ENCODE measurements at places on chromosomes 7 and 10.
A peak's percentile ranks its signal among the peaks of the same experiment; 100 is the strongest.

DNA sequence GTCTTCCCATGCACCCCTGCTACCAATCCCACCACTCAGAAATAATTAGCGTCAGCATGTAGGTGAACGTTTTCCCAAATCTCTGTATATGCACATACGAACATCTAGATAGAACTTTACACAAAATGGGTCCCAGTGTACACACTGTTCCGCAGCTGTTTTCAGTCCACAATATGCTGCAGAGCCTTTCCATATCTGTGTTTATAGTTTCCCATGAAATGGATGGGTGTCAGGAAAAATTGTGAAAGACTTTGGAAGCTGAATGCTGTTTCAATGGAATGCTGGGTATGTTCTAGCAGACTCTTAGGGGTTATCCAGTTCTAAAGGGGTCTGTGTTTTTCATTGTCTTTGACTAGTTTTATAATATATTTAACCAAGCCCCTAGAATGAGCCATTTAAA is 13.8 kb downstream of the GRK5 start:
- no peak for DNase-seq

DNA sequence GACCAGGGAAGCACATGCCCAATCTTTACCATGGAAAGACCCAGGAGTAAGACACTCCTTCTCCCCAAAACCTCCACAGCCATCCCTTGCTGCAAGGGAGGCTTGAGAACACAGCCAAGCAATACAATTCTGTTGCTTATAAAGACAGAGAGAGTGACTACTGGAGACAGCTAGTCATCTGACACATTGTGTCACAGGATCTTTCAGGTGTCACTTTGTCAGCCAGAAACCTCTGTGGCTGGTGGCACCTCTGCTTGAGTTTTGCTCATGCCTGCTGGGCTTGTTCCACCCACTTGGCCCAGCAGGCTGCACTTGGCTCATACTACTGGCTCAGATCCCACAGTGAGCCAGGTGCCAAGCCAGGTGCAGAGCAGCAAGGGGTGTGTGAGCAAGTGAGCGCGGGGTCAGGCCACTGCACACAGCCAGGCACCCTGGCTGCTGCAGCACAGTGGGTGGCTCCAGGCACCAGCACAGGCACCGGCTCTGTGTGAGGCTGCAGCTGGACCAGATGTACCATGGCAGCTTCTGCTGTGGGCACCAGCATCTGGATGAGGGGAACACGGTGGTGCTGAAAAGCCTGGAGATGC is 12.4 kb upstream of the PRLHR start:
- DNase-seq, result no peak

DNA sequence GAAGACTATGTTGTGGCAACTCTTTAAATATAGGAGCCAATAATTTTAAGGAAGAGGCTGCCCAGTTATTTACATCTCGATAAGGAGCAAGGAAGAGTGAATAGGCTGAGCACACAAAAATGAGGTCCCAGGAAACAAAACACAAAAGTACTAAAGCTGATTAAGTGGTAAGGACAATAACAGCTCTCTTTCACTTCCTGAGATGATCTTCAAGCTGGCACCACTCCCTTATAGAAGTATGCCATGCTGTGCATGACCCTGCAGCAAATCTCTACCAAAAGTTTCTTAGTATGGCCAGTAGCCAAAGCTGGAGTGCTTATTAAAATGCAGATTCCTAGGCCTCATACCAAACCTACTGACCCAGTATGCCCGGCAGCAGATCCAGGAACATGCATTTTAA is 39.7 kb downstream of the CADPS2 start:
- DNase-seq, result no peak

DNA sequence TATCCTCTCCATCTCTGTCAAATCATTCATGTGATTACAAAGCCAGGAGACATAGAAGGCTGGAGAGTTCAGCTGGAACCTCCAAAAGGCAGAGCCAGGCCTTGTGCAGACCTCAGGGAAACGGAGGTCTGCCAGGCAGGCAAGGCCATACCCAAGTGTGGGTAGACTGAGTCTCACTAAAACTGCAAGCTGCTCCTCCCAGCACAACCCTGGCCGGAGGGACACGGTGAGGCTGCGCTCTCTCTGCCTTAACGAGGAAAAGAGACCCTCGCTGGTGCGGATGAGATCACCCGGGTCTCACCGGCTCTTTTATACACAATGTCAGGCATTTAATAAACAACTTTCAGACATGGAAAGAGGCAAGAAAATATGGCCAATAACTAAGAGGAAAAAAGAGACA is 66.1 kb upstream of the INPP5A start:
- no peak for DNase-seq

DNA sequence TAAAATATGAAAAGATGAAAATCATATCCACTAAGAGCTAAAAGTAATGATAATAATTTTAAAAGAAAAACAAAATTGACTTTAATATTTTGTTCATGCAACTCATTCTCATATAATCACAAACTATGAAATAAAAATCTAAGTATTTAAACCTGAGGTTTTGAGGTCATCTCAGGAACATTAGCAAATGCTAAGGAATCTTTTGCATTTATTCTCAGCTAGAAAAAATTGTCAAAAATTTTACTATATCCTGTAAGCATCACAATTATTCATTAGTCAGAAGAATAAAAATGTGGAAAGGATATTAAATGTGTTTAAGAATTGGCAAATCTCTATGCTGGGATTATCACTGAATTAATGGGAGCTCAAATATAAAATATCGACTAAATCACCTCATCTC is 36.8 kb upstream of the TAX1BP1 start:
- no peak for DNase-seq

- no peak for DNase-seq
Measured at GRCh38 chr7:138359870-138360559, 100.0 kb upstream of the TRIM24 start.

GRCh38 chr7:157782041-157782440 is 445.2 kb downstream of the DNAJB6 start:
- no peak for DNase-seq

DNA sequence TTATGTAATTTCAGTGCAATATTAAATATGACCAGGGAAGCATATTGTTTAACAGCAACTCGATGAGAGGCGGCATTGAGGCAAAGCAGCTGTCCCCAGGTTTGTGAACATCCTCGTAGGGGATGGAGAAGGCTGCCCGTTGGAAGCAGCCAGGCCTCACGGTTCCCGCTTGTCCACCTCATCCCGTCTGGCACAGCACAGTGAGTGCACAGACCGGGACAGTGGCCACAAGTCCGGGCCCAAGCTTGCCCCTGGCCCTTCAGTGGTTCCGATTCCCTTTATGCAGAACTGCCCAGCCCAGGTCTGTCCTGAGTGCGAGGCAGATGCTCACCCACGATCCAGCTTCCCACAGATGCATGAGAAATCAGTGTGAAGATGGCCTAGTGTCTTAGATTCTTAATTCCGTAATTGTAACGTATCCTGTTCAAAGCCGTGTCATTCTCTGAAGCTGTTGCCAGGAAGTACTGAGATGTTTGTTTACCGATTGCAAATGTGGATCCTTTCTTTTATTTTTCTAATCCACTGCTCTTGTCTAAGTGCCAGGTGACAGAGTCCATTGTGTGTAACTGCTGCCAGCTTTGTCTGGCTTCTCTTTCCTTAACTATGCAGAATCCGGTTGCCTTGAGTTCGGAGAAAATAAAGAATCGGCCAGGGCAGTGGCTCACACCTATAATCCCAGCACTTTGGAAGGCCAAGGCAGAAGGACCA is 35.5 kb downstream of the PFKP start:
- no peak for DNase-seq

- no peak for DNase-seq
Measured at GRCh38 chr10:8073691-8074416, 19.4 kb downstream of the GATA3 start.

DNA sequence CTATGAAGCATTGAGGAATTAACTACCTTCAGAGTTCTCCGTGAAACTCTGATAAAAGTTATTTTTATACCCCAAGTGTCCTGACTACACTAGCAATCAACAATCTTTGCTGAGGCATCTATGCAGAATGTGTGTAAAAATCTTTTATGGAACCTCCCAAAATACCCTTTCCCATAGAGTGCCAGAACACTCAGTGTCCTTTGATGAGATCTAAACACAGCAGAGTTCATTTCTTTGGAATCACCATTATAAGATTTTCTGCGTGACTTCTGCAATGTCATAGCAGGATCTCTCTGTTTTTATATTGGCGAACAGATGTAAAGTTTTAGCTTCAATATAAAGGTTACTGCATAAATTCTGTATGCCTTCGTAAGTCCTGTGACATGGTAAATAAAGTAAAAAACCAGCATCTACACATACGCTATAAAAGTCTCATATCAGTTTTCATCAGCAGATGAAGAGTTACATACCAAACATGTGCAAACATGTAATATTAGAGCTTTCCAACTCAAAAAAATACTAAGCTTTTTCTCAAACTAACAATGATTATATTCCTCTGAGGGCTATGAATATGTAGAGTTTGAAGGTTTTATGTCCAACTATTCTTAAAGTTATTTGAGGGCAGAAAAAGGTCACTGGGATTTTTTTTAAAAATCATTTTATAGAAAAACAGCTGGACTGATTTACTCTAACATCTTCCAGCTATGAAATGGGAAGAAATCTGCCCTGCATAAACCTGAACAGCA is 67.2 kb downstream of the SKIDA1 start:
- DNase-seq, result no peak

- no peak for DNase-seq
Measured at GRCh38 chr7:154877031-154877430, 125.9 kb downstream of the PAXIP1 start.

DNA sequence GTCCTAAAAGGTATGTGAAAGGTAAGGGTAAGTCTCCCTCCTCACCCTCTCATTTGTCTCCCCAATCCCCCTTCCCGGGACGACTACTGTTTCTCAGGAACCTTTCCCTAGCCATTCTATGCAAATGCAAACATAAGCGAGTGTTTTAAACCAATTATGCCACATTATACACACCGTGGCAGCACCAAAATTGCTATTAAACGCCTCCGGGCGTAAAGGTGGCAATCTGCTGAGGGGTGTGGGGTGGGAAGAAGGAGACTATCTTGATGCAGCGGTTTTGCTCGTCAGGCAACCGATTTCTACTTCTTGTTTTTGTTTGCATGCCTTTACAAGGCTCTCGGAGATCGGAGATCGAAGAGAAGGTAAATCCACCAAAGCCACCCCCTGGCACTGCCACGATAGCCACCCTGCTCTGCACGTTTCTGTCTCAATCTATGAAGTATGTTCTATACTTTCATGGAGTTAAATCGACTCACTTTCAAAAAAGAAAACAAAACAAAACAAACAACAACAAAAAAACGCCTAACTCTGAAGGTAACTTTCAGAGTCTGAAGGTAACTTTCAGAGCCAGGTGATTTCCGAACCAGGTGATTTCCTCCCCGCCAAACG is 46.0 kb upstream of the CDK1 start:
- DNase-seq, result peak; percentile 26

DNA sequence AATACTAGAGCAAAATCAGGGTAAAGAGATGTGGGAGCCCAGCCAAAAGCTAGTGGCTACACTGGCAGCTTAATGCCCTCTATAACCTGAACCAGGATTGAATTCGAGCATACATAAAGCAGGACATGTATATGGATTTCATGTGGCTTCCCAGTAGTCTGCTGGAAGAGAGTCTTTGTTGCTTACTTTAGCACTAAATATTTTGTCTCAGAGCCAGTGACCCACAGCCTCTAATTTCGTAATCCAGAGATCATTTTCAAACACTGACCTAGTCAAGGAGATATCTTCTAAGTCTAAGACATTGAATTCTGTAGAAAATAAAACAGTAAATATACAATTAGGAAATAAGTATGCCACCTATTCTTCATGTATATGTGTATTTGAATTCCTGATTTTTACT is 64.2 kb upstream of the GNAI1 start:
- DNase-seq, result no peak

GRCh38 chr7:41882256-41882655 is 179.4 kb upstream of the INHBA start:
- DNase-seq, result no peak

GRCh38 chr7:12573885-12574284 is 3.4 kb downstream of the SCIN start:
- no peak for DNase-seq

GRCh38 chr7:43868681-43869005 is 674 bp downstream of the MRPS24 start:
- no peak for DNase-seq

DNA sequence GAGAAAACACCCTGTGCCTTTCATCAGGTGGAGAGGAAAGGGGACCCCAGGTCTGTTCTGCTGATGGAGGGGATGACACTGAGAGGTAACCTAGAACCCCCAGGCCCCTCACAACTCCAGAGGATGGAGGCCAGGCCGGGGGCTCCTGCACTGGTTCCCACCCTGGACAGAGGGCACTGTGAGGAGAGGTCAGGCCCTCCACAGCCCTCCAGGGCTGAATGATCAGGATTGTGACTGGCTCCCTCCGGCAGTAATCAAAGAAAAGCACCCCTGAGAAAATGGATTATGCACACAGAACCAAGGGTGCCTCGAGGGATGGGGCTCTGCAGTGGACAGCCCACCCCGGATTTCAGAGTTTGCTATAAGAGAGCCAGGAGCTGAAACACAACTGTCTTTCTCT is 502.8 kb downstream of the TCERG1L start:
- no peak for DNase-seq

DNA sequence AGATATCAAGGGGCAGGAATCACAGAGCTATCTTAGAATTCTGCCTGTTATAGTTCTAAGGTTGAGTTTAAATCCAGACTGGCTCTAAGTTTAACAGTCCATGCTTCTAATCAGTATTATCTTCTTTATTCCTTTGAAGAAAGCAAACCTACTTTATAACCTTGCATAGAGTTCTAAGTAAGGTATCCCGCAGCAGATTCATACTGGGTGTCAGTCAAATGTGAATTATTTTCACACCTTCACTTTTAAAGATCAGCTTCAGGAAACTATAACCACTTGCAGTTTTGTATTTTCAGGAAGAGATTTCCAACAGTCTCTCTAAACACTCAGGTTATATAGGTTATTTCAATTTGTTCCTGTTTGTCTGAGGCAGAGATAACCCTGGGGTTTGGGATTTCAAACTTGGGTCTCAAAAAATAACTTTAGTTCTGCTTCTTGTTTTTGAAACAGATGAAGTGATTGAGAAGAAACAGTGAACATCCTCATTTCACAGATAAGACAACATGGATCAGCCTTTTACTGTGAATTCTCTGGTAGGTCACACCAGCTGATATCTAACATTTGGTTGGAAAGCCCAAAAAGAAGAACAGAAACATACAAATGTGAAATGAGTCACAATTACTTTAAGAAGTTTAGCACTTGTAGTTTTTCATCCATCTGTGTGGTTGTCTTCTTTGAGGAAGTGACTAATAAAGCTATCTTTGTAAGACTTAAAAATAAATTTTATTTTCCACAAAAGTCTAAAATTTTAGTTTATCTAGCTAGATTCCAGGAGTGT is 21.4 kb downstream of the STAMBPL1 start:
- DNase-seq, result peak; percentile 52

DNA sequence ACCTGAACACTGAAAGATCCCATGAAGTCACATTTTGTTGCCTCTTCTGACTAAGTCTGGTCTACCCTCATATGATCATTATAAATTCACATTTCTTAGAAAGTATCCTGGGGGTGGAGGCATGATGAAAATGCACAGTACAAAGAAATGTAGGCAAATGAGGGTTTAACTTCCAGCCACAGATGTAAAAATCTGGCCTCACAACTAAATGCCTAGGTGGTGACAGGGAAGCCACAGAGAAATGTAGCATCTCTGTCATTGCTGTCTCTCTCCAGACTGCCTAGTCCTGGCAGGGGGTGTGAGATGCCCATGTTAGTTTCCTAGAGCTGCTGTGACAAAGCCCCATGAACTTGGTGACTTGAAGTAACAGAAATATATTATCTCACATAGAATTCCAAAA is 395.9 kb downstream of the SORCS3 start:
- no peak for DNase-seq

- no peak for DNase-seq
Measured at GRCh38 chr7:1137517-1138167, 22.4 kb downstream of the ZFAND2A start.

GRCh38 chr7:98880485-98880884 is 2.2 kb downstream of the TRRAP start:
- no peak for DNase-seq

Measured in memory B cell (primary cell).